NCI-H2029 (cell line): ENCODE measurements at places on chromosomes 16 and 17.

- no peak for DNase-seq
Observed at GRCh38 chr16:57618296-57619132, 9.9 kb upstream of the ADGRG1 start.

- DNase-seq: no peak
Observed at GRCh38 chr16:49593424-49594040, 219.9 kb downstream of the C16orf78 start.

DNA sequence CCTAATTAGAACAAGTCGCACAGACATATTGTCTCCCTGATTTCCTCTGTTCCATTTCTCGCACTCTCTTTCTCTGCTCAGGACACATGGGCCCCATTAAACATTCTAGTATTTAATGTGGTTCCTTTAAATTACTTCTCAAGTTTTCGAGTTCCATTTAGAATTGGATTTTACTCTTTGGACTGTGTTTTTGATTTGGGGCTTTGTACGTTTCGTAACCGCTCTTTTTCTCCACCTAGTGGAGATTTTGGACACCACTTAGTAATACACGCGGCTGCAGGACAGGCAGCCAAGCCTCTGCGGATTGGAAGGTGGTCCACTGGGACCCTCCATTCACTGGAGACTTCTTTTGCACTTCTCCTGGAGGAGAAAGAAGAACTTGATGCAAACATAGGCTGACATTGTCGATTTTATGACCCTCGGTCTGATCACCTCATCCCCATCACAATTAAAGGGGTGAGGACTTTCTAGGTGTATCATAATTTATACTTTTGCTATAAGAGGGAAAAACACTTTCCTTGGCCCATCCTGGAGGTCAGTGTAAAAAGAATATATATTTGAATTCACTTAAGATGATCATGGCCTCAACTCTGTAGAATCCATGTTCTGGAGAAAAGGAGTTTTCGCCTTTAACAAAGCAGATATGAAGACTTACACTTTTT lies 85.7 kb downstream of the NOG start:
- peak; percentile 2 for DNase-seq

DNA sequence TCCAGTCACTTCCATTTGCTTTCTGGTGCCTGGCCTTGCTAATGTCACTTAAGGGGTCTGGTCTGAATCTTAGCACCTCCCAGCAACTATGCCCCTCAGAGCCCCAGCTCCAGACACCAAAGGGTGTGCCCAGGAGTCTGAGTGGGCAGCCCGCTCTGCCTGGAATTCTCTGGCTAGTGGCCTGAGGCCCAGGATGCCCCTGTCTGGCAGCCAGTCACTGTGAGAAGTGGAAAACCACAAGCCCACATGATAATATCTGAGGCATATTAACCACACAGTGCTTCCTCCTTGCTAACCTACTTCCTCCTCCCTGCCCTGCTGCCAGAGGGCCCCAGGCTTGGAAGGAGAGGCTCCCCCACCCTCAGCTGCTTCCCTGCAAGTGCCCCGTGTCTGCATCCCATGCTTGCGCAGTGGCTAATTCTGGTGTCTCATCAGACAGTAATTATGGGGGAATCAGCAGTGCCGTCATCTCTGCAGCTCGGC lies 14.0 kb downstream of the SRCIN1 start:
- DNase-seq: no peak

DNA sequence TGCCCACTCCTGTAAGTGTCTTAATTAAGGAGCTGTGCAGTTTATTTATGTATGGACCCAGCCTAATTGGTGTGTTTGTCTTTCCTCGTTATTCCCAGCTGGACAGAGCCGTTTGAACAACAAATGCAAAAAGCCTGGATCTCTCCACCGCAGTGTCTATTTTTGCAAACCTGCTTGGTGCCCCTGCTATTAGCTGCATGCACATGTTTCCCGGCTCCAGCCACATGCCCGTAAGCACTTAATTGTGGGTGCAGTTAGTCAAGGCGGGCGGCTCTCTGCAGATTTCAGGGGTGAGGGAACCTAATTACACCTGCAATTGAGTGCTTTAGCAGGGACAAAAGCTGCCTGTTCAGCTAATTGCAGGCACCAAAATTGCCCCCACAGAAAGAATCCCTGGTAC lies 74.0 kb upstream of the GSE1 start:
- no peak for DNase-seq

- DNase-seq: no peak
Observed at GRCh38 chr16:81798311-81799137, 19.4 kb downstream of the PLCG2 start.

DNA sequence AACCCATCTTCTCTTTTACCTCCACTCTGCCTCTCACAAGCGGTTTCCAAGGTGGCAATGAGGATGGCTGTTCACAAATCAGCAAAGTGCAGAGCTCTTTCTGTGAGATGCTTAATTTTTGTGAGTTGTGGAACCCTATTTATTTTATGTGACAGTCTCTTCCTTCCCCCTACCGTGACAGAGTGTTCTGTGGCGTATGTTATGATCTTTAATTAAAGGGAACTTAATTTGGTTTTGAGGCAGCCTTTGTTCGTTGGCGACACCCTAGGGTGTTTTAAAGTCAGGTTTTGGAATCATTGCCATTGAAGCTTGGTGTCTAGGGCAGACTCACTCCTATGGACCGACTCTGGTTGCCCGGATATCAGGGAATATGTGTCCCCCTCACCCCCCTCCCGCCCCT lies 83.3 kb upstream of the IRX3 start:
- no peak for DNase-seq

DNA sequence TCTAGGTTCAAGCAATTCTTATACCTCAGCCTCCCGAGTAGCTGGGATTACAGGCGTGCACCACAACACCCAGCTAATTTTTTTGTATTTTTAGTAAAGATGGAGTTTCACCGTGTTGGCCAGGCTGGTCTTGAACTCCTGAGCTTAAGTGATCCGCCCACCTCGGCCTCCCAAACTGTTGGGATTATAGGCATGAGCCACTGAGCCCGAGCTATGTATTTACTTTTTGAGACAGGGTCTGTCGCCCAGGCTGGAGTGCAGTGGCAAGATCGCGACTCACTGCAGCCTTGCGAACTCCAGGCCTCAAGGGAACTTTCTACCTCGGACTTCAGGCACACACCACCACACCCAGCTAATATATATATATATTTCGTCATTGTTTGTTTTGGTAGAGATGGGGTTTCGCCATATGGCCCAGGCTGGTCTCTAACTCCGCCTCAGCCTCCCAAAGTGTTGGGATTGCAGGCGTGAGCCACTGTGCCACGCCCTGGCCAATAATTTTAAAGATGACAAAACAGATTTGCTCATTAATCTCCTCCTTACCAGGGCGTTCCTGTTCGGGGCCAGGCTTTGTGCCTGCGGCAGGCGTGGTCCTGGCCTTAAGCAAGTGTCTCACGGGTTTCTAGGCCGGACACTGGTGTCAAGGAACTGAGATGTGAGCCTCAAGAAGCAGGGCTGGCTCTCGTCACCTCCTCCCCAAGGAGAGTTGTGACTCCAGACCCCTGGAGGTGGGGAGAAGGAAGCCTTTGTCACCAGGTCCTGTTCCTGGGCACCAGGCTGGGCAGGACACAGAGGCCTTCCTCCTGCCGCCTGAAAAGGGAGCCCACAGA lies 4.3 kb upstream of the NPW start:
- DNase-seq: no peak

DNA sequence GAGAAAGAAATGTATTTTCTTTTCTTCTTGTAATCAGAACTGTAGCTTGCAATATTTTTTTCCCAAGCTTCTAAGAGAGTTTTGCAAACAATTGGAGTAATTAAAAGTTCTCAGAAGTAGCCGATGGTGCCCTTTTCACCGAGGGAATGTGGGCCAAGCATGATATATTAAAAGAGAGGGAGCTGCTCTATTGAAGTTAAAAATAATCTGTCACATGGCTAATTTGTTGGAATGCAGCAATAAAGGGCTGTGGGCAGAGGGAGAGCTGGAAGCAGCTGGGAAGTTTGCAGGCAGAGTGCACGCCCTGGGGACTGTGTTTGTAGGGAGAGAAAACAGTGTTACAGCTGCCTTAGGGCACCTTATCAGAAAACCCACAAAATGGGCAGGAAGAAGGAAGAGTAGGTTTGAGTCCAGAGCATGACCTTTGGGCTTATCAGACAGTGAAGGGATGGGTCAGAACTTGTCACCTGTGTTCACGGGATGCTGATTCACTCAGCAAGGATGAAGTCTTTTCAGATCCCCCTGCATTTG lies 18.5 kb upstream of the TERF2 start:
- DNase-seq: no peak

DNA sequence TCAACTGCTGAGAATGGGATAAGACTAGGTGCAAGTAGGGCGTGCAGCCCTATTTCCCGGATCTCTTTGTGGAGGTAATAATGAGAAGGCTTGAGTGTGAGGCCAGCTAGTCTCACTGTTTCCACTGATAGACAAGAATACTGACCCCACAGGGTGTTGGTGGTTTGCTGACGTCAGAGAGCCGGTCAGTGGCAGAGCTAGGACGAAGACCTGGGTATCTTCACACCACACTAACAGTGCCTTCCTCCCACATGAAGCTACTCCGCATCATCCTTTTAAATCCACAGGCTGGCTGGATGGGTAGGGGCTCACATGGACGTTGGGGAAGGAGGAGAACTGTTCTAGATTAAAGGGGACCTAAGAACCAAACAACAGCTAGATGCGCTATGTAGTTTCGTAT lies 68.0 kb downstream of the ZFHX3 start:
- DNase-seq: no peak

GRCh38 chr17:61490540-61490975 lies 38.3 kb downstream of the TBX4 start:
- no peak for DNase-seq

DNA sequence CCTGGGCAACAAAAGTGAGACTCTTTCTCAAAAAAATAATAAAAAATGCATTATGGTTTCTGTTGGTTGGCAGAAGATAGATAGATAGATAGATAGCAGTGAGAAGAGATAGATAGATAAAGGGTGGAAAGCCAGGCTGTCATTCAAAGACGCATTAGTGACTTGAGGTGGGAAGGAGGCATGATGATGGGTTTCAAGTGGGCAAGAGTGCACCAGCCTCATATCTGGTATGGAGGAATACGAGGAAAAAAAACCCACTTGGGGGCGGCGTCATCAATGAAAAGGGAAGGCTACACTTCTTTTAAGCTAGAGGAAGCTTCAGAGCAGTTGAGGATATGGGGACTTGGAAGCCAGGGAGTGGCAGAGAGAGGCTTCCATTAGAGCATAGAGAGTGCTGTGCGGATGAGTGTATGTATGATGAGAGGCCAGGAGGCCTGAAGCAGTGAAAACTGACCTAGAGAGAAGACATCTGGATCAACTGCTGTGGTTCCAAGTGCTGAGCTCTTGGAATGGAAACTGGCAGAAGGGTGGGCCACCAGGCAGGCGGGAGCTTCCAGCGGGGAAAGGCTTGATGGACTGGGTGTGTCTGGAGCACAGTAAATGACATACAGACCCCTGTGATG lies 31.8 kb downstream of the CEP95 start:
- DNase-seq: no peak

GRCh38 chr16:49127103-49127502 lies 154.5 kb downstream of the CBLN1 start:
- no peak for DNase-seq

DNA sequence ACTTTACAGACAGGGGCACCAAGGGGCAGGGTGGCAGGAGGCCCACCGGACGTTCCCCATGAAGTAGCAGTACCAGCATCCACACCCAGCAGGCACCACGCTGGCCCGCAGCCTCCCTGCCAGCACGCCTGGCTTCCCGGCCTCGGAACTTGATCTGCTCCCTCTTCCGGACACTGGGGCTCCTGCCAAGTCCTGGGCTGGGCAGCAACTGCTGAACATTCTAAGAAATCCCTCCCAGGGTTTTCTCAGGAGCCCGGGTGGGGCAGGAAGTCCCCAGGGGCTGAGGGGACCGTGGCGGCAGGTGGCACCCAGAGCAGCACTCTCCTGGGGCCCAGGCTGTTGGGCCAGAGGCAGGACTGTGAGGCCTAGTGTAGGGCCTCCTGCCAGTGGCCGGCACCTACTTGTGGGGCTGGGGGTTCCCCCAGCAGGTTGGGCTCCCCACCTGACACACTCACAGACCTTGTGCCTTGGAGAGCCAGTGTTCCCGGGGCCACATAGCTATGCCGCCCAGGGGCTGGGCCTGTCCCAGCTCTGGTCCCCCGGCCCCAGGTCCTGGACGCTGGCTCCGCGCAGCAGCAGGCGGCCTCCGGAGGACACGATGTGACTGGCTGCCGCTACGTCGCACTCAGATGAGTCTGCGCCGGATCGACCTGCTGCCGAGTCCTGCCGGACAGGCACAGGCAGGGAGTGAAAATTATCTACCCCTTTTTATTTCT lies 86.2 kb upstream of the CBX4 start:
- no peak for DNase-seq

- no peak for DNase-seq
Observed at GRCh38 chr16:83233153-83233552, 574.6 kb upstream of the HSBP1 start.

DNA sequence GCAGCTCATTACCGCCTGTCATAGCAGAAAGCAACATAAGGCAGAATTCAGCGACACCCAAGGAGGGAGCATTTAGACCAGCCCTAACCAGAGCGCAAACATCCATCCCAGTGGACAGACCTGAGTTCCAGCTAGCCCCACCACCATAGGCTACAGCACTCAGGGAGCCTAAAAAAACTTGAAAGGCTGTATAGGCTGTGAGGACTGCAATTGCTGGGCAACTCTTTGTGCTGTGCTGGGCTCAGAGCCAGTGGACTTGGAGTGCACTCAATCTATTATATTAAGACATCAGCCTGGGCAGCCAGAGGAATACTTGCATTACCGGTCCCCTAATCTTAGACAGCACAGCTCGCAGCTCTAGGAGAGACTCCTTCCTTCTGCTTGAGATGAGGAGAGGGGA lies 207.3 kb downstream of the KIF2B start:
- no peak for DNase-seq

DNA sequence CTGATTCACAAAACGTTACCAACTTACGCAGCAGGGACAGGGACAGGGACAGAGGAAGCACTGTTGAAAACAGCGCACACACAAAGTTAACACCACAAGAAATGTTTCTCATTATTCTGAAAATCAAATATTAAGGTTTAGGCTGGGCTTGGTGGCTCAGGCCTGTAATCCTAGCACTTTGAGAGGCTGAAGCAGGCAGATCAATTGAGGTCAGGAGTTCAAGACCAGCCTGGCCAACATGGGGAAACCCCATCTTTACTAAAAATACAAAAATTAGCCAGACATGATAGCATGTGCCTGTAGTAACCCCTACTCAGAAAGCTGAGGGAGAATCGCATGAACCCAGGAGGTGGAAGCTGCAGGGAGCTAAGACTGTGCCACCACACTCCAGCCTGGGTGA lies 4.2 kb downstream of the CYTH1 start:
- DNase-seq: no peak

DNA sequence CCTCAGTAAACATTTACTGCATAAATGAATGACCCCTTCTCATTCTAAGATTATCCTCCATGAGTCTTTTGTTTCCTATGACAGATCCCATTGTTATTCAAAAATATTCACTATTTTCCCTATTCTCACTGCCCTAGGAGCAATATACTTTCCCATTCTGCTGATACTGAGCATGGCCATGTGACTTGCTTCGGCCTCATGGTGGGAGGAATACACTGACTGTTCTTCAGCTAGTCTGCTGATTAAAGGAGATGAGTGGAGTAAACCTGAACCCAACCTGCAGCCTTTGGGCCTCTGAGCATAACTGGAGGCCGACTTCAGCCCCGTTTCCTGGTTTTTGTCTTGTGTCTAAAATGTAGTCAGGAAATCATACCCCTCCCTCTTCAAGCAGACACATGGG lies 531.8 kb upstream of the SALL1 start:
- DNase-seq: no peak

- no peak for DNase-seq
Observed at GRCh38 chr16:79532785-79533184, 67.8 kb downstream of the MAF start.

GRCh38 chr17:8994319-8994718 lies 27.0 kb upstream of the NTN1 start:
- DNase-seq: no peak

GRCh38 chr16:61148930-61149329 lies 887.3 kb downstream of the CDH8 start:
- no peak for DNase-seq
